ENCODE measurements at places on chromosomes 16 and 17. TPM values are rescaled to one million over a fixed set of nuclear protein-coding genes. Genes with fewer than 3 reads are reported as not detected.

Gene ZP2
- total RNA-seq, result not detected

Gene GNAO1
- total RNA-seq, result 0.57 TPM

Gene HP
- not detected for total RNA-seq

Gene NOXO1
- 0.21 TPM for total RNA-seq

Gene CASKIN1
- total RNA-seq, result 1.0 TPM

Gene AKTIP
- 20.5 TPM for total RNA-seq

Gene TP53TG3F
- total RNA-seq, result not detected

Gene ESRP2
- total RNA-seq, result 0.34 TPM

Gene HBA2
- 0.32 TPM for total RNA-seq

Gene MFAP4
- total RNA-seq, result not detected

Gene TOX3
- total RNA-seq, result not detected

Gene LRRC75A
- total RNA-seq, result 2.6 TPM

Gene IGF2BP1
- 0.09 TPM for total RNA-seq

Gene TP53TG3B
- total RNA-seq, result not detected

Gene WNK4
- total RNA-seq, result 0.16 TPM

Gene PFAS
- 174 TPM for total RNA-seq

Gene MYH13
- not detected for total RNA-seq

Gene UMOD
- not detected for total RNA-seq

Gene TBC1D3G
- total RNA-seq, result not detected

Gene SOX8
- 0.78 TPM for total RNA-seq

Gene MPP2
- 1.4 TPM for total RNA-seq

Gene WFIKKN1
- total RNA-seq, result 0.32 TPM

Gene CEP295NL
- not detected for total RNA-seq

Gene PLA2G10
- total RNA-seq, result not detected

Gene RHBDL3
- 0.11 TPM for total RNA-seq

Gene COX11
- total RNA-seq, result 48.9 TPM

Gene MPP3
- total RNA-seq, result 0.21 TPM

Gene CYTH1
- 83.5 TPM for total RNA-seq

Gene FASN
- 387 TPM for total RNA-seq

Gene CCDC154
- 0.80 TPM for total RNA-seq

Gene SLC16A11
- total RNA-seq, result 0.37 TPM

Gene HSF5
- 1.5 TPM for total RNA-seq

Gene PROCA1
- 7.7 TPM for total RNA-seq

Gene CBFB
- 156 TPM for total RNA-seq

Gene ATPAF2
- 29.9 TPM for total RNA-seq

Gene CA7
- 0.59 TPM for total RNA-seq

Gene ALDH3A1
- total RNA-seq, result not detected

Gene DHRS7C
- total RNA-seq, result not detected

Gene C16orf74
- not detected for total RNA-seq

Gene CACNA1G
- total RNA-seq, result not detected

Gene ULK2
- total RNA-seq, result 13.1 TPM

Gene SLC16A5
- total RNA-seq, result 11.8 TPM

Gene CD300E
- total RNA-seq, result not detected

Gene AGRP
- total RNA-seq, result not detected

Gene MPV17L
- 0.09 TPM for total RNA-seq

Gene MMP2
- total RNA-seq, result 0.11 TPM

Gene AIPL1
- total RNA-seq, result not detected

Gene MED1
- total RNA-seq, result 63.7 TPM

Gene METTL22
- 39.0 TPM for total RNA-seq

Gene AANAT
- 0.18 TPM for total RNA-seq

Gene PPY
- total RNA-seq, result not detected

Gene GGT6
- total RNA-seq, result not detected

Gene INCA1
- 0.53 TPM for total RNA-seq

Gene HELZ
- total RNA-seq, result 71.7 TPM

Gene EFCAB13
- total RNA-seq, result 2.7 TPM

Gene KRT13
- total RNA-seq, result not detected

Gene TERB1
- 0.34 TPM for total RNA-seq
